ENCODE measurements at places on chromosomes 4 and X.

DNA sequence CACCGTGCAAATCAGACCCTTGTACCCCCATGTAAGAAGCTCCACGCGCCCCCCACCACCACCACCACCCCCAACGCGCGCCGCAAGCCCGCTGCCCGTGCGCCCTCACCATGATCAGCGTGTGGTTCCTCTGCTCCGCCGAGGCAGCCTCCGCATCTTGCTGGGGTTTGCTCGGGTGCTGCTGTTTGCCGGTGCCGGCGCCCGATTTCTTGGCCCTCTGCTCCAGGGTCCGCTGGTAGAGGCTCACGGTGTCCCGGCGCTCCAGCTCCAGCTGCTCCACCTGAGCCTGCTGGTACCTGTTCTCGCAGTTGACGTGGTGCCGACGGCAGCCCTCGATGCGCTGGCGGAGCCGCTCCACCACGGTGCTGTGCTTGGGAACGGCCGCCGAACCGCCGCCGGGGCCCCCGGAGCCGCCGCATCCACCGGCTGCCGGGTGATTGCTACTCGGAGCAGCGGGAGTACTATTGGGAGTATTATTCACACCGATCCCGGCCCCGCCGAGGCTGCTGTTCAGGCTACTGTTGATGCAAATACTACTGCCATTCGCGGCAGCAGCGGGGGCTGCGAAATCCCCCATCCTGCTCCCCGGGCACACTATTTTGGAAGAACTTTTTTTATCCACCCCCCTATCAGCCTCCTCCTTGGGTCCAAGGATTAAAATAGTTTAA is 1.1 kb downstream of the MAML3 start:
- no peak for DNase-seq

DNA sequence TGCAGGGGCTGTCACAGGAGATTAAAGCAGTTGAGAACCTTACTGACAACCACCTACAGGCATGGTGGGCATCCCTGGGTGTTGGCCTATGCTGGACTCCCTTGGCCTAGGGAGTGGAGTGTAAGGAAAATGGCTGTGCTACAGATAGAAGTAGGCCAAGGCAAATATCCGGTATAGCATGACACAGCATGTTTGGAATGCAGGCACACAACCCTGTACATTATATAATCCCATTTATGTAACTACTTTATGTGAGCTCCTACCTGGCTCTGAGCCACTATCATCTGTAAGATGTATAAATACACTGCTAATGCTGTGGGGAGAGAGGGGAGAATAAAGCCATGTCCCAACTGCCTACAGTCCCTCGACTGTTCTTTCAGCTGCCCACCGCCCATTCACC is 38.7 kb upstream of the KCTD8 start:
- no peak for DNase-seq

- no peak for DNase-seq
Observed at GRCh38 chrX:31445542-31445941, 373.7 kb upstream of the FTHL17 start.

DNA sequence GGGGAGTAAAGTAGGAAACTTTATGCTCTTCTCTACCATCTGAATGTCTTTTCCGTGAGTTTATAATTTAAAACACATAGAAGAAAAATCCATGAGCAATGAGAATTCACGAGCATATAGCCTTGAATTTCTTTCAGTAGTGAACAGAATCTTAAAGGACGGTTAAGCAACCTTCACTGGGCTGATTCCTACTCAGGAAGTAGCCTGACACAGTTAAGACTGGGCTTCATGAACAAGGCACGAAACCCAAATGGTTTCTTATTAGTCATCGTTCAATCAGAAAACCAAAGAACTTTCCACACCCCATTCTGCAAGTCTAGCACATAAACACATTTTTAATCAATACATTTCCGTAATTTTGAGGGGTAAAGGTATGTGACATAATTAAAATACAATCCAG is 95.8 kb downstream of the SH3KBP1 start:
- DNase-seq, result no peak

GRCh38 chrX:78838709-78839108 is 91.2 kb downstream of the LPAR4 start:
- DNase-seq, result no peak

All from stimulated activated CD4-positive, alpha-beta T cell treated with anti-CD3 and anti-CD28 coated beads, Interleukin-1b, Interleukin-23, amount 100 ng/mL, for 1 hour (primary cell).